Breast epithelium (tissue), 4 donors: ENCODE measurements at places on chromosomes 5 and 9.

DNA sequence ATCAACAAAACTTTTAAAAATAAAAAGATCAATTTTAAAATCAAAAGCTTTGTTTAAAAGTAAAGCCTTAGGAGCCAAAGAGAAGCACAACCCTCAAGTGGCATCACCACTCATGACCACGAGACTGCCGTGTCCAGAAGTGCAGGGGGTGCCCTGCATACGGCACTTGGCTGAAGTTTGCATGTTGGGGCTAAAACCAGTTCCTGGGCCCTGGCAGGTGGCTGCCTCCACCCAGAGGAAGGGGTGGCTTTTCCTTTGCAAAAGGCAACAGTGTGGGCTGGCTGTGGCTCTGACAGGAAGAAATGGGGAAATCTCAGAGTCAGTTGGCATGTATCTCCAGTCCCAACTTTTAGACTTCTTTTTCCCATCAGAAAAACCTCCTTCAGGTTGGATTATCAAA is 15.3 kb downstream of the TRMO start:
- DNase-seq: no peak

GRCh38 chr9:68955330-68955729 is 58.6 kb downstream of the PRKACG start:
- DNase-seq: no peak

DNA sequence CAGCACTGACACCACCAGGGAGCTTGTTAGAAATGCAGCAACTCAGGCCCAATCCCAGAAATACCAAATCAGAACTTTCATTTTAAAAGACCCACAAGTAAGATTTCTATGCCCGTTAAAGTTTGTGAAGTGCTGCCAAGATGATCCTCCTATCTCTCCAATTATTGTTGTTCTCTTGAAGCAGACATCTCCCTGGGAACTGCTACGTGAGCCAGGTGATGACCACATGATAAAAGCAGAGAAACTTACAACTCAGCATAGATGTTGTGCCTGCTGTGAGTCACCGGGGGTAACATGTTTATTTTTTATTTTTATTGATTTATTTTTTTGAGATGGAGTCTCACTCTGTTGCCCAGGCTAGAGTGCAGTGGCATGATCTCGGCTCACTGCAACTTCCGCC is 34.4 kb downstream of the GCNT4 start:
- no peak for DNase-seq

GRCh38 chr9:22173908-22174307 is 164.8 kb upstream of the CDKN2B start:
- DNase-seq: no peak

- DNase-seq: no peak
These were observed 191.6 kb downstream of the TRIM36 start for GRCh38 chr5:114977979-114978573.

DNA sequence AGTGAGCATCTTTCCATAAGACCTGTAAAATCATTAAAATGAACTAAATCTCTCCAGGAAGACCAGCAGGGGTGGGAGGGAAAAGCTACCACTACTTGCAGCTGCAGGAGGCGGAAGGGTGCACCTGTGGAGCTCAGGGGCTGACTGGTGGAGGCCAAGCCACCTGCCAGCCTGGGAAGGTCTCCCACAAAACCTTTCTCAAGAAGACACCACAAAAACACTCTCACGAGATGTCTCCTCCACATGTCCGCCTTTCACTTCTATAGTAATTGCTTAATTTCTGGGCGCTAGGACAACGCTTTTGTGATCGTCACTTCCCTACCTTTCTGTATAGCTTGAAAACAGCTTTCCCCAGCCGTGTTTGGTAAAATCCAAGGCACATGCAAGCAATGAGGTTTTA is 114.4 kb downstream of the ROR2 start:
- DNase-seq: no peak

- DNase-seq: no peak
These were observed 68.8 kb downstream of the NTRK2 start for GRCh38 chr9:84738353-84738752.

- no peak for DNase-seq
These were observed 132.0 kb downstream of the FBXL17 start for GRCh38 chr5:108249785-108250426.

GRCh38 chr9:4738866-4739586 is 2.0 kb downstream of the AK3 start:
- no peak for DNase-seq

DNA sequence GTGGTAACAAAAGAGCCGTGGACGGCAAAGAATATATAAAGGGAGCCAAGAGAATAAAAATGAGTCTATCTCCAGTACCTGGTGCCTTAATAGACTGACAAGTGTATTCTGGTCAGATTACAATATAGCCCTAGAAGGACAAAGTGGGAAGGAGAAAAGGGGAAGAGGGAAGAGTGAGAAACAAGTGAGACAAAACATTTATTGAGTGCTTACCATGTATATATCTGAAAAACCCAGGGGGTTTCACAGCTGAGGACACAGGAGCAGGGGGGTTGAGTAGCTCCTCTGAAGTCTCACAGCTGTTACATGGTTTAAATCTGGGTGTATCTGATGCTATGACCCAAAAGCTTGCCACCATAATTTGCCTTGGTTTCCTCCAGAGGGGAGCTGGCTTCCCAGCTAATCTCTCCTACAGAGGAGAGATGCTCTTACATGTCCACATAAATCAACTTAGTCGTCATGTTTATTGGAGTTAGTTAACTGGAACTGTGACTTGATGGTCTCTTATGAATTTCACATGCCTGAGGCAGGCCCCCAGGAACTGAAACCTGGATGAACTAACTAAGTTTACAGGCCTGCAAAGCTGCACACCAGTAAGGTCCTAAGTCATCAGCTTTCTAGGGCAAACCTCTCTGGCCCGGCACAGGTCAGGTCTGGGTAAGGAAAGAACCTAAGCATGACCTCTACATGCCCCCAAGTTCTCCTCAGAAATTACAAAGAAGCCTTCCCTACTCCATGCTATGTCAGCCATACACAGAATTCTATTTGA is 15.5 kb downstream of the SIL1 start:
- no peak for DNase-seq

DNA sequence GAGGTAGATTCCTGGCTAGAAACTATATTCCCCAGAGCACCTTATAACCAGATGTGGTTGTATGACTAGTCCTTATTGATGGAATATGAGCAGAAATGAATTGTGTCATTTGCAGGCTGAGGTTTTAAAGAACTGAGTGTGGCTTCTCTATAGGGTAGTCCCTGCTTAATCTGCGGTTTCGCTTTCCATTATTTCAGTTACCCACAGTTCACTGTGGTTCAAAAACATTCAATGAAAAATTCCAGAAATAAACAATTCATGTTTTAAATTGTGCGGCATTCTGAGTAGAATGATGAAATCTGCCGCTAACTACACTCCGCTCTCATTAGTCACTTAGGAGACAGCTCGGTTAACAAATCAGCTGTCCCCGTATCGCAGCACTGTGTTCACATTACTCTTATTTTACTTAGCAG is 65.1 kb downstream of the ANKRD55 start:
- no peak for DNase-seq

DNA sequence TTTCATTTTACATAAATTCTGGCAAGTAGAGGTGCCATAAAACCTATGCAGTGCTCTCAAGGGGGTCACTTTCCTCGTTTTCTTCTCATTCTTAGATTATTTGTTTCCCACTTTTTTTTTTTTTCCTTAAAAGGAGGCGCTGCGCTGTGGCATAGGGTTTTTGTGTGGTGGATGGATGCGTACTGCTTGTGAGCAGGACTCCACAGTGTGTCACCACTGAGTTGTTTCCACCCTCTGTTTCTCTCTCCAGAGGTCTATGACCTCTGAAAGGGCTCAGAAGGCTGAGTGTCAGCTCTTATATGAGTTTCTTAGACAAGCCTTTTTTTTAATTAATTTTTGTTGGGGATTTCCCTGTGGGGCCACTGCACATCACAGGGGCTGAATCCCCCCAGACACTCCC is 13.6 kb upstream of the CLTB start:
- DNase-seq: no peak

DNA sequence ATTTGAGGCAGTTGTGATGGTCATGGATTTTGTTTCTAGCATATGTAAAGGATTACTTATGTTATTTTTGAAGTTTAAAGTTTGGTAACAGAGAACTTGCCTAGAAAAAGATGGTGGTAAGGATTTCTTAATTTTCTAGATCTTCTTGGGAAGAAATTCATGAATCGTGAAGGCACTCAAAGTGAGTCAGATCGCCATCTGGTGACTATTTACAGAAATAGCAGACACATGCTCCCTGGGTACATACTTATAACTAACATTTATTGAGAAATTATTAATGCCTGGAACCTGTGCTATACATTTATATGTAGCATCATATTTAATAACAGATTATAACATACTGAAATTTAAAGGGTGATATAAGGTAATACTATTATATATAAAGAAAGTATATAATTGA is 299.7 kb downstream of the IZUMO3 start:
- no peak for DNase-seq

DNA sequence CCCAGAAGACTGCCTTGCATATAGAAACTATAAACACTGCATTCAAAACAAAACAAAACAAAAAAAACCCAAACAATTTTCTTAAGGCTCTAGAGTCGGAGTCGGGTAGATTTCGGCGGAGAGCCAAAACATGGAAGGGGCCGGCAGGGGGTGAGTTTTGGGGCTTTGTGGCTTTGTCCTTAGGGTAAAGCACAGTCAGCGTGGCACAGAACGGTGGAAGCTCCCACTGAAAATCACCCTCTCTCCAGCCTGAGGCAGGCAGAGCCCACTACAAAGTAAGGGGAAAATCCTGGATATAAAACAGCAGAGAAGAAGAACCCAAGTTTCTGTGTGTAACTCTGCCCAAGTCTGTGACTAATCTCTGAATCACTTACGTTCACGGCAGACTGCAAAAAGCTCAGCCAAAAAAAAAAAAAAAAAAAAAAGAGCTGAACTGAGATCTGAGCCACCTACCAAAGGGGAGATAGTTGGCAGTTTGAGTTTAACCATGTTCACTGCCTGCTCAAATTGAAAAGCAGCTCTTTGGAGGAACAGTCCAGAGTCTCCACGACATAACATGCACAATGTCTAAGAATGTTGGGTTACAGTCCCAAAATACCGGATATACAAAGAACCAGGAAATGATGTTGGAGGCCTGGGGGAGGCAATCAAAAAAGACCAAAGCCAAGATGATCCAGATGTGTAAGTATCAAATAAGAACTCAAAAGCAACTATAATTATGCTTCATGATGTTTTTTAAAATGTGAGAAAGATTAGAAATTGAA is 26.6 kb upstream of the OR2K2 start:
- DNase-seq: no peak

DNA sequence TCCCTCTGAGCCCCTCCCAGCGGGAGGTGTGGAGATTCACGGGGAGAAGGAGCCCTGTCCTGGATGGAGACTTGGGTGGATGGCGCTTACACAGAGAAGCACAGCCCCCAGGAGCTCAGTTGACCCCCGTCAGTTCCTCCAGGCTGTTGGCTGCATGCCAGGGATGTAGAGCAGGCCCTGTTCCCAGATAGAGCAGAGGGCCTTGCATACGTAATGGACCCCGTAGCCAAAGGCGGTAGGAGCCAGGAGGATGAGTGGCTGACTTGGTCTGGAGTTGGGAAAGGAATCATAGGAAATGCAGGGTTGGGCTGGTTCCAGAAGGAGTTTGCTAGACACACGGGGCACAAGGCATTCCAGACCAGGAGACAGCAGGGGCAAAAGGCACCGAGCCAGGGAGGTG is 2.5 kb downstream of the PMPCA start:
- no peak for DNase-seq

DNA sequence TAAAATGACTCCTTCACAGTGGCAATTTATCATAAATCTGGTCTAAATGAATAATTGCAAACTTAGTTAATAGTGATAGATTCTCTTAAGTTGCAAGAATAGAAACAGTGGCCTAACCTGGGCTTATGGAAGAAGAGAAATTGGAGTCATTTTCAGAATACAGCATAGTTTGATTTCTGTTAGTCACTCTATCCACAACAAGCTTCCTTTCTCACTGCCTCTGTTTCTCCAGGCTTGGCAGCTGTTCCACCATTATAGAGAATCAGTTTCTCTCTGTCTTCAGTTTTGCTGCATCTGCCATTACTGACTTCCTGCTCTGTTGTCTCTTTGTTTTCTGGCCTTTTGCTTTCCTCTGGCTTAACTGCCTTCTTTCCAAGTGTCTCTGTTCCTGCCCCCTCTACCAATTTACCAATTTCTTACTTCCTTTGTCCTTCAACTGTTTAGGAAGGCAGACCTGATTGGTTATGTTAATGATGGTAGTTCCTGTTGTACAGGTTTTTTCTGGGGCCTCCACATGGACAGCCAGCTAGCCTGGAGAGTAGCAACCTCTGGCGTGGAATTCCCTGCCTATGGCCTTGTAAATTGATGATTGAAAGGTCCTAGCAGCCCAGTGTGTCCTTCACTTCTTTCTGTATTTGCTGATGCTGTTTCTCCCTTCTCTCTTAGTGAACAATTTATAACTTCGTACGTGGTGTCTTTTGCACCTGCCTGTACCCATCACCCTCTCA is 75.9 kb upstream of the RASGRF2 start:
- no peak for DNase-seq

GRCh38 chr5:75907651-75908050 is 175.5 kb upstream of the SV2C start:
- DNase-seq: no peak

DNA sequence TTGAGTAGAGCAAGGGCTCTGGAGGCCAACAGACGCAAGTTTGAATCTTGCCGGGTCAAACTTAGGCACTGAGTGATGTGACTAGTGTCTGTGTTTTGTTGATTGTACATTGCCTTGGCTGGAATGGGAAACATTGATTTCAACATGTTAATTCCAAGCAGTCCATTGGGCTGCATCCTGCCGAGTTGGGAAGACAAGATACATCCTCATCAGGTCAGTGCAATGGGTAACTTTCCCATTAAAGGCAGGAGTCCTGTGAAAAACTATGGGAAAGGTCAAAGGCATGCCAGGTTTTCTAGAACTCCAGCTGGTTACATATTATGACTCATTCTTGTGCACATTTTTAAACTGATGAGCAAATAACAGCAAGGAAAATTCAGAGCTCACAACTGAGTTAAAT is 126.5 kb upstream of the ABCA1 start:
- no peak for DNase-seq

DNA sequence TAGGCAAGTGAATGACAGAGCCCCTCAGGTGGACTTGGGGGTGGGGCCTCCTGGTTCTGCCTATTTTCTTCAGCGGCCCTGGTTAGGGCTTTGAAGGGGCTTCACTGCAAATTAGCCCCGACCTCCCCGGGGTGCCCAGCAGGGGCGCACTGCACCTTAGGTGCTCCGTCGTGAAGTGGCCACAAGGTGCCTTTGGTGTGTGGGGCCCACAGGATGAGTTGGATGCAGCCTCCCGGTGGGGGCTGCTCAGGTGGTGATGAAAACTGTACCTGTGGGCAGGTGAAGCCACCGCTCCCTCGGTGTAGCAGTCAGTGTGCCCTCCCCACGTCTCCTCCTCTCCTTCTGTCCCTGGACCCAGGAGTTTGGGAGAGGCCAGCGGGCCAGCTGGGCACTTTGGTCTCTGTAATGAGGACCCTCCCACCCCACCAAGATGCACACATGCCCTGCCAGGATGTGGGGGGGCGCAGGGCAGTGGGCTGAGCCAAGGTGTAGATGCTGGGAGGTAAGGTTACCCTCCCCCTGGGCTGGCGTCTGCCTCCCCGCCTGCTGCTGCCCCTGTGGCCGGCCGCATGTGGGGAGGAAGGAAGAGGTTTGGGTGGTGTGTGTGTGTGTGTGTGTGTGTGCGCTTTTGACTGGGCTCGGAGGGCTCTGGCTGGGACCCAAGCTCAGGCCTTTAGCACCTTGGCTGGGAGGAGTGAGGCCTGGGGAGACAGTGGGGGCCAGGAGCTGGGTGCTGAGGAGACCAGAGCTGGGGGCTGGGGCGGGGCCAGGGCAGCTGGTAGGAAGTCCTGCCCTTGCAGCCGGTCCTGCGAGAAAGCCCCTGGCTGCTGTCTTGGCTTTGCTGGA is 55.6 kb downstream of the RXRA start:
- DNase-seq: no peak

- peak; percentile 70 for DNase-seq
These were observed 44.9 kb upstream of the STXBP1 start for GRCh38 chr9:127567035-127567729.
